Right lung (tissue), 10 donors: ENCODE measurements at places on chromosomes 2 and 18. TPM values are rescaled to one million over a fixed set of nuclear protein-coding genes. Genes with fewer than 3 reads are reported as not detected.

GRCh38 chr18:58844871-58845270 is 19.8 kb upstream of the ZNF532 start:
- DNase-seq = no peak

DNA sequence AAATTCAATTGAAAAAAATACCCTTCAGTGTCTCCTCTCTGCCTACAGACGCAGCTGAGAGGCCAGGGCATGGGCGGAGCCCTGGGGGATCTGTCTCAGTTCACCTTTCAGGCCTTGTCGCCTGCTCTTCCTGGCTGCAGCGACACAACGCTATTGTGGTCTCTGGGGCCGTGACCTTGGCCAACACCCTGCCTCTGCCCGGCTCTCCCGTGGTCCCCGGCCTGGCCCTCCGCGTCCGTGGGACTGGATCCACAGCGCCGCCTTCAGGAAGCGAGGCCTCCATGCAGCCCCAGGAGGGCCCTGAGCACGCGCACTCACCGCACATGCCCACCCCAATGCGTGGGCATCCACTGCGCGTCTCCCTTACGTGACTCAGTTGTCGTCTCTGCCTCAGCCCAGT is 81.1 kb downstream of the MRPS9 start:
- no peak for DNase-seq

GRCh38 chr2:48483506-48483905 is 46.4 kb upstream of the STON1 start:
- DNase-seq = no peak

DNA sequence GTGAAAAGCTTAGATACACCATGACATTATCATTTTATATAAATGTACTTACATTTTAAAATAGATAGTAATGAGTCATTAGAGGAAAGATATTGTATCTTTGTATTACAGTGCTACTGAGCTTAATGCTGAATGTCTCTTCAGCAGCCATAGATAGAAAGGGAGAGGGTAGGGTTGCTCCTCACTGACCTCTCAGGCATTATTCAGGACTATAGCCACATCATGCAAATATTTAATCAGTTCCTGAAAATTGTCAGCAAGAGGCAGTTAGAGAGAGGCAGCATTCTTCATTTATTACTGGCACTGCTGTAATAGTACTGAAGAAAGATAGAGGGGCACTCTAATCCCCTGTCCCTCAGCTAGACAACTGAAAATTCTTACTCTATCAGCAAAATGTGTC is 242.0 kb upstream of the TANK start:
- no peak for DNase-seq

DNA sequence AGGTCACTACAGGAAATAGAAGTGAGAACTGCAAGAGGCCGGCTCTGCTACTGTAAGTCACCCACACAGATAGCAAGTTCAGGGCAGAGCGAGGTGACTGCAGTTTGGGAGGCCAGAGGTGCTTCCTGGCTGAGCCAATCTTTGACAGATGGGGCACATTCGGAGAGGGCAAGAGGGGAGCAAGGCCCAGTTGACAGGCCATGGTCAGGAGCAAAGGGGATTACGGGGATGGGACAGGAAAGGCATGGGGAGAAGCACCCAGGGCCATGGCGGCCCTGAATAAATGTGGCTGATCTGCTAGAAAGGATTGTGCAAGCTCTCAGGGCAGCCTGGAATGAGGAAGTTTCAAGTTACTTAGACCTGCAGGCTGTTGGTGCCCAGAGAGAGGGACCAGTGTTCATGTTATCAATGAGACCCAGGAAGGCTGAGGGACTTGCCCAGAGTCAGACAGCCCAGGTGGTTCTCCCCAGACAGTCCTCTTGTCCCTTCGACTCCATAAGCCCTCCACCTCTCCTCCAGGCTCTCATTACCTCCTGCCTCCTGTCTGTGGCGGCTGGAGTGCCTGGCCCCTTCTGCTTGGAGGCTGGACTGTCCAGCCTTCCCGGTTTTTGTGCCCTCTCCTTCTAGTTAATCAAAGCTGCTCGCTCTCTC is 123.3 kb downstream of the CTIF start:
- peak; percentile 44 for DNase-seq

GRCh38 chr2:8543383-8544170 is 138.3 kb upstream of the ID2 start:
- no peak for DNase-seq

- no peak for DNase-seq
These were observed 31.5 kb downstream of the SIX3 start for GRCh38 chr2:44972771-44973535.

DNA sequence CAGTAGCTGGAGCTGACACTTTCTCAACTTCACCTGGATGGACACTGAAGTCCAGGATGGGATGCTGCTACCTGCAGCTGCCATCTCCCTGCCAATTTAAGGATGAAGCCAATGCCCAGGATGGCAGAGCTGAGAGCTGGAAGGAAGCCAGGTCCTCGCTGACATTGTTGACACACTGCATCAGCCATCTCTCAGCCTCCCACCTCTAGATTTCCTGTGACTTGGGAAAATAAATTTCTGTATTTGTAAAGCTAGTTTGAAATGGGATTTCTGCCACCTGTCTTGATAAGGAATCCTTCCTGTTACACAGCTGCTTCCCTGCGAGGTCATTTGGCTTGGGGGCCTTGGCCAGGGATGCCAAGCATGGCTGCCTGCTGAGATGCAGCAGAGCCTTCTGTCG is 43.5 kb downstream of the KCTD1 start:
- DNase-seq = no peak

GRCh38 chr2:221753401-221753800 is 181.3 kb upstream of the EPHA4 start:
- no peak for DNase-seq

GRCh38 chr2:42792087-42792582 is 248 bp downstream of the HAAO start:
- DNase-seq = no peak

DNA sequence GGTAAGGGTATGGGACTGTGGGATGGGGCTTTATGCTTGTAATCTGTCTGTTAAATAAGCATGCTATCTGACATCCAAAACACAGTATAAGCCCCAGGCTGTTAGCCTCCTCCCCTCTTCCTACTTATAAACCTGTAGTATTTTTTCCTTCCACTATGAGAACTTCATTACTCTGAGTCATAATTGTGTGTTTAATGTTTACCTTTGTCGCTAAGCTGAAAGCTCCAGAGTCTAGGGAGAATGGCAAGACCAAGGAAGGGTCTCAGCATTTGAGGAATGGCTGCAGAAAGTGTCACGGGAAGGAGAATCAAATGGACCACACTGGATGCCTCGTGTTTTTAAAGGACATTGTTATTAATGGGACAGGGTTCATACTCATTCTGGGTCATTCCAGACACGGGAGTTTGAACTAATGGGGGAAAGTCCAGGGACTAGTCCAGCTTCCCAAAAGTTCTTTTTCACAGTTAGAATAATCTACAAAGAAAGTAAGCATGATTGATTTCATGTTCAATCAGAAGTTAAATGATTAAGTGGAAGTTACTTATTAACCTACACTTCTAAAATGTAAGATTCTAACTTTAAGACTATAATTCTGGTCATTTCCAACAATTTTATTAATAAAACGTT is 292.2 kb downstream of the AFF3 start:
- no peak for DNase-seq

ZNF407 gene
- 10.8 TPM for polyA plus RNA-seq

DCDC2C gene
- not detected for polyA plus RNA-seq

KLHL30 gene
- polyA plus RNA-seq = 0.18 TPM

ZBTB7C gene
- polyA plus RNA-seq = 1.8 TPM

GRHL1 gene
- 6.8 TPM for polyA plus RNA-seq

RASGRP3 gene
- polyA plus RNA-seq = 32.7 TPM
